ENCODE measurements at places on chromosomes 3 and 15.

DNA sequence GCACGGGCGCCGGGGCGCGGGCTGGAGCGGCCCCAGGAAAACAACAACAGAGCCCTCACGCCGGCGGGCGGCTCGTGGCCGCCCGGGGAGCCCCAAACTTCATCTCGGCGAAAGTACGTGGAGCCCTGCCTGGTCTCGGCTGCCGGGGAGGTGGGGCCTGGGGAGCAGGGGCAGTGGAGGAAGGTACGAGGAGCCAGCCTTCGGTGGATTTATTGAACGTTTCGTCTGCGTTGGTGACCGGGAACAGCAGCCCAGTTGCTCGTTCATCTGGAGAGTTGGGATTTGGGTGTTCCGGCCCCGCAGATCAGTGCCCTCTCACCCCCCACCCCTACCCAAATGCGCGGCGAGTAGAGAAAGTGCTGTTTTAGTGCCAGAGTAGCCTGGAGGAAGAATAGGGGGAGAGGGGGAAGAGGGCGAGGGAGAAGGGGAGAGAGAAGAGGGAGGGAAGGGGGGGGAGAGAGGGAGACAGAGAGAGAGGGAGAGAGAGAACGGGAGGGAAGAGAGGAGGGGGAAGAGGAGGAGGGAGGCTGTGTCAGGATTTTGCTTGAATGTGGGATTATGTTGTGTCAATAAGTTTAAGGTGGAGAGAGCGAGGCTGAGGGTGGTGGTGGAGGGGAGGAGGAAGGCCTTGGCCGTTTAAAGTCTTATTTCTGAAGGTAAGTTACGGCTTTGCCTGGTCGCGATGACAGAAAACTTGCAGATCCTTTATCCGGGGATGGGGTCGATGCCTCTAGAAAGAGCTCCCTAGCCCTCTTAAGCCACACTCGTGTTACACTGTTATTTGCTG is 970 bp downstream of the BBX start:
- peak; percentile 31 for DNase-seq

DNA sequence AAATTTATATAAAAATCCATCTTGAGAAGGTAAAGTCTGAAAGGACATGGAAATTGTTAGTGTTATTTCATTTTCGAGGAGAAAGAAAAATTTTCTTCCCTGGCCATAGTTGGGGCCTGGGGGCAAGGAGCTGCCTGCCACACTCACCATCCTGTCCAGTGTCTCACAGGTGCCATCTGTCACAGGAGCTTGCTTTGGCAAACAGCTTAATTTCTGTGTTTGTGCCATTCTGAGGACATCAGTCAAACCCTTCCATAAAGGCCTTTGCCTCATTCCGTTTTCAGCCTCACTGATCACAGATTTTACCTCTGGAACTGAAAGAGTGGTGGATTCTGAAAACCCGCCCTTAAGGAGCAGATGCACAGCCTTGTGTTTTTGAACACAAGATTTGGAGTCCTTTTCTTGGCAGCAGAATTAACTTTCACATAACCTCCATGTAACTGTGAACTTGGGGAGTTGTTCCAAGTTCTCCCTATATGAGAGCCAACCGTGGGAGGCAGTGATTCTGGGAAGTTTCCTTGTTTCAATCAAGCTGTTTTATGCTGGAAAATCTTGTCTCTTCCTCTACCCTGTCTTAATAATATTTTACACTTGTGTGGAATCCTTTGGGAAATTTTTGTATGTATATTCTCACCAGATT is 254.7 kb downstream of the CACNA2D3 start:
- DNase-seq, result no peak

- no peak for DNase-seq
Measured at GRCh38 chr15:67024998-67025368, 40.4 kb upstream of the SMAD3 start.

DNA sequence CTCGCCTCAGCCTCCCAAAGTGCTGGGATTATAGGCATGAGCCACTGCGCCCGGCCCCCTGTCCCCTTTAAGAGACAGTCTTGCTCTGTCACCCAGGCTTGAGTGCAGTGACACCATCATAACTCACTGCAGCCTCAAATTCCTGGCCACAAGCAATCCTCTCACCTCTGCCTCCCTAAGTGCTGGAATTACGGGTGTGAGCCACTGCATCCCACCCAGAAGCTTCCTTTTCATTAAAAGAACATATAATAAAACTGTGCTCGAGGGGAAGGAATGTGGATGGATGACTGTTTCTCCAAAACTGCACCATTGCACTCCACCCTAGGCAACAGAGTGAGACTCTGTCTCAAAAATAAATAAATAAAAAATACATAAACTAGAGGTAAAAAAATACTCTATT is 70.1 kb downstream of the NCEH1 start:
- no peak for DNase-seq

DNA sequence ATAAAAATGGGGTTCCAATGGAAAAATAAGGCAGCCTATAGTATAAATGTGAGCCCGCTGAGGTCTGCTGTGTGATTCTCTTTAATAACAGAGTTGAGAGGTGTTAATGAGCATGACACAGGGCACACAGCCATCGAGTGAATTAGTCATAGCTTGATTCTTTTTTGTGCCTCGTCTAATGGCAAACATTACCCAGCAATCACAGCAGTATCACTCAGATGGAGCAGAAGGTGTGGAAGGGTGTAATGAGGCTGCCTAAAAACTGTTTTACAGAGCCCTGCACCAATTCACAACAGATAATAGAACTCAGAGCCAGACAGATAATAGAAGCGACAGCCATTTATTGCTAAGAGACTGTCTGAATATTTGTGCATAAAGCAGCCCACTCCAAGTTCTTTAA is 178.6 kb upstream of the TPRG1 start:
- no peak for DNase-seq

- peak; percentile 51 for DNase-seq
Measured at GRCh38 chr3:143124601-143125520, 5.3 kb downstream of the CHST2 start.

GRCh38 chr15:33013827-33014445 is 180.6 kb downstream of the FMN1 start:
- no peak for DNase-seq

GRCh38 chr15:95868970-95869369 is 461.5 kb upstream of the NR2F2 start:
- no peak for DNase-seq

GRCh38 chr3:45923755-45924154 is 19.5 kb upstream of the CXCR6 start:
- no peak for DNase-seq

- no peak for DNase-seq
Measured at GRCh38 chr3:11621077-11621476, 22.6 kb downstream of the VGLL4 start.

GRCh38 chr3:37500518-37500917 is 326.1 kb upstream of the LRRFIP2 start:
- no peak for DNase-seq

- DNase-seq, result no peak
Measured at GRCh38 chr3:24519368-24520100, 24.9 kb upstream of the THRB start.

DNA sequence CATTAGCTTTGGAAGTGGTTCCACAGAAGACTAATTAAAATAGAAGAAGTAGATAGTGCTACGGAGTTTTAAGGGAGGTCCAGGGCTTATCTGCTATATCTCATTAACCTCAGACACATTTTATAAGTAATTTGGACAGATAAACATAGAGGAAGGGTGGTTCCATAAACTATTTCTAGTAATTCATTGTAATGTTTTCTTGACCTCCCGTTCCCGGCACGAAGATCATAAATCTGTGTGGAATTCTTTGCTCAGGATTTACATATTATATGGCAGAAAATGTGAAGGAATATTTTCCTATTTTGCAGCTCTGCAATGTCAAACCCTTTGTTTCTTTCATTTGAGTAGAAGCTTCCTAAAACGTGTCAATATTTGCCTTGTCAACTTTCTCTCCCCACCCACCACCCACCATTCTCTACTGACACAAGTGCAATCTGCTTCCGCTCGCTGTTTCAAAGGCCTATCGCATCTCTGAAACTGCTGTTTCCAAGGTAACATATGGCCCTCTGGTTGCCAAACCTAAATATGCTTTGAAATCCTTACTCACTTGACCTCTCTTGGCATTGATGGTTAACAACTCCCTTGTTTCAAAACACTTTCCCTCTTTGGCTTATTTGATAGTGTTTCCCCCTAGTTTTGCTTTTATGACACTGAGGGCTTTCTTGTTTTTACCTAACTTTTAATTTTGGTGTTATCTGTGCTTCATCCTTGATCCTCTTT is 21.4 kb upstream of the PLSCR5 start:
- DNase-seq, result no peak

DNA sequence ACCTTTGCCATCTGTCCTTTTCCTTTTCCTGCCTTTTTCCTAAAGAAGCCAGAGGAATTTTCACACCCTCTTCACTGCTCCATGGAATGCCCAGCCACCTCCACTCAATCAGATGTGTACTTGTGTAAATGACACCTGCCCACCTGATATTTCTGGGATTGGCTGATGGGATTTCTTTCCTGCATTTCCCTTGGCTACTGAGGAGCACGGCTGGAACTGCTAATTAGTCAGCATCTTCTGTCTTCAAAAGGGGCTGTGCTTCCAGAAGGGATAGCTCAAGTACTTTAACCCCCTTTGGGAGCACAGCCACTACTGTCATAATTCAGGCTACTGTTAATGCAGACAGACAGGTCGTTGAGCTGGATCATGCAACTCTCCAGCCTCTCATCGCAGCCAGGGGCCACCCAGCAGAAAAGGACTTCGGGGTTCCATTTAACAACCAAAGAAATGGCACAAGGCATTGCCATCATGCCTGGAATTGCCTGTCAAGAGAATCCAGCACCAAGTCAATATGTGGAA is 38.6 kb downstream of the MGLL start:
- DNase-seq, result no peak

DNA sequence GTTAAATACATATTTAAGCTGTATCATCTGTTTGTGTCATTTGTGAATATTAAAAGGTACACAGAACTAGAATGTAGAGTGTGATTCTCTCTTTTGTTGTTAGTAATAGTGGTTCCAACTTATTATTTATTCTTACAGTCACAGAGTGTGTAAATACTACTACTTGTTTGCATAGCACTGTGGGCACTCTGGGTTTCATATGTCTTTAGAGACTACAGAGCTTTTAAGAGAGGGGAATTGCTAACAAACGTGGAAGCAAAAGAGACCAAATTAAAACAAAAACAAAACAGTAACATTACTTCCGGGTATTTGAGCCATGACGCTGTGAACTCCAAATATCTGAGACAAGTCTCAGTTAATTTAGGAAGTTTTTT is 828.0 kb upstream of the DPPA4 start:
- no peak for DNase-seq

GRCh38 chr15:68503791-68504680 is 72.1 kb upstream of the ITGA11 start:
- DNase-seq, result no peak

DNA sequence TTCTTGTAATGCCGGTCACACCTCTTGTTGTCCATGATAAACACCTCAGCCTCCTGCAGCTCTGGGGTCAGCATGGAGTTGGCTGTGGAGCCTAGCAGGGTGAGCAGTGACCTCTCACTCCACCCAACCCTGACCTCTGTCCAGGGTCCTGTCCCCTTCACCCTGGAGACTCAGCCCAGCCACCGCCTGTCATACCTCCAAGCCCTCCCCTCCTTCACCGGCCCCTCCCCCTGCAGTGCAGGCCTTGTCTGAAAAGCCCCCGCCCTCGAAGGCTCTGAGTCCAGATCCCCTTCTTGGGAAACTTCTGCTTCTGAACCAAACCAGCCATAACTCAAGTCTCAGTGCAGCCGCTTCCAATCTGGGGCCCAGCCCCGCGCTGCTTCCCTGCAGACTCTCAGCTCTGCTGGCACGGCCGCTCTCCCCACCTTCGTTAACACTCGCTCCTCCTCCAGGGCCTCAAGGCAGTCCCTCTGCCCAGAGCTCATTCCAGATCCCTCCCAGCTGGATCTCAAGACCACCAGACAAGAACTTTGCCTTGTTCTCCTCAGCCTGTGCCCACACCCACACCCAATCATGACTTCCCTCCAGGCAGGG is 25.4 kb upstream of the PRSS50 start:
- DNase-seq, result no peak

- DNase-seq, result no peak
Measured at GRCh38 chr15:69104050-69104750, 56.2 kb upstream of the GLCE start.

DNA sequence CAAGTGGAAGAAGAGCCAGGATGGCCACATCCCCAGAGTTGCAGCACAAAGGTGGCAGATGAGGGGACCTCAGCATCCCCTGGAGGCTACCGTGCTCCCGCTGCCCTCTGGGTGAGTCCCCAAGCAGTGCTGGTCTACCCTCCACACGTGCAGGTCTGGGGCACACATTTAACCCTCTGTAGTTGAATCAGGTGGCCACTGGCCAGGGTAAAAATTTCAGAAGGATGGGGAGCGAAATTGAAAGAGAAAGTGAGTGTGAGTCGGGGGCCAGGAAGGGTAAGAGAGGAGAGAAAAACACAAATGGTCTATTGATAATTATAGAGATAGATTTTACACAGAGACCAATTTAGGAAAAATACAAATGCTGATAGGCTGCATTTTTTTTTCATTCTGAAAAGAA is 139.5 kb upstream of the EIF1B start:
- DNase-seq, result no peak

DNA sequence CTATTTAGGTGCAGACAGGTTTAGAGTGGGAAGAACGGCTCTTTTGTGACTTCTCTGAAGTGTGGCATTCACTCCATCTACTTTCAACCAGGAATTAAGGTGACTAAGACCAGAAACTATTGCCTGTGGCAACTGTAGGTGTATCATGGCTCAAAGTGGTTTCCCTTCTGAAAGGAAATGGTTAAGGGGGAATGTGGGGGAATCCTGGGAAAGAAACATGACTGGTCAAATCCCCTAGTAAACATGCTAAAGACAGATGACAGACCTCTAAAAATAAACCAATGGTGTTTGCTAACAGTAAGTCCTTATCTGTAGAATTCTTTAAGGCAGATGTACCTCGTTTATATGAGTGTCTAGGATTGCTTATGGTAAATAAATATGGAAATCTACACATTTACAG is 56.9 kb downstream of the MEGF11 start:
- no peak for DNase-seq

Measured in AML-193 (cell line).